IPS-NIHi11 (cell line): ENCODE measurements at places on chromosomes 1 and 21.

DNA sequence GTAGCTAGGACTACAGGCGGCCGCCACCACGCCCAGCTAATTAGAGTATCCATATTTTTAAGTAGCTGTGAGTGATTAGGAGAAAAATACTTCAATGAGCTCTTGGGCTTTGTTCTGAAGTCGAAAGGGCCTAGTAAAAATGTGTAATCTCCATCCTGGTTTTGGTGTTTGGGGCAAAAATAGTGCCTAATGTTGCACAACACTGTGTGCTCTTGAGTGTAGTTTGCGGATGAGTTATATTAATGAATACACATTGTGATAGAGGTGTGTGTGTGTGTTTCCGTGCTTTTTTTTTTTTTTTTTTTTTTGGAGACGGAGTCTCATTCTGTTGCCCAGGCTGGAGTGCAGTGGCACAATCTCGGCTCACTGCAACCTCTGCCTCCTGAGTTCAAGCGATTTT is 6.3 kb upstream of the ARID1A start:
- no peak for DNase-seq

- DNase-seq = no peak
Observed at GRCh38 chr1:234721476-234722269, 111.7 kb upstream of the IRF2BP2 start.

DNA sequence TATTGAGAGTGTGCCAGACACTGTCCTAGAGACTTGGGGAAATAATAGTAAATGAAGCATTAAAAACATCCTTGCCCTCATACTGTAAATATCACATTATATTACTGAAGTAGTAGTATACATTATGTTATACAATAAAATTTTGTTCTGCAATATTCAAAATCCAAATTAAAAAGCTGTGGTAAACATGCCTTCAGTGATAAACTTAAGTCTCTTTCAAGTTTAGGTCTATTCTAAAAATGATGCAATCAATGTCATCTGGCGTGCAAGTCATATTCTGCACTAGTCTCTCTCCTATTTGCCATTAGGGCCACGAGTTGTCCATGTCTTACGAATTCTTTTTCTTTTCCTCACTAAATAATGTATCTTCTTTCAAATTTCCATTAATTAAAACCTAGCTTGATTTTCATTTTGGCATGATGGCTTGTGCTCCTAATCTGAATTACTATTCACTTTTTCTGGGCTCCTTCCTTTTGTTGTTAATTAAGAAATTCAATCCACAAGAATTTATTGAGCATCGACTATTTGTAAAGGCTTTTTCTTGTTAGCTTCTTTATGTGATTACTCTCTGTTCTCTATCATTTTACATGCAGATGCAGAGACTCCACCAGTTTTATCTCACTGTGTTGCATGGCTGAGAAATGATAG is 130.7 kb downstream of the COQ8A start:
- DNase-seq = no peak

- no peak for DNase-seq
Observed at GRCh38 chr1:170214117-170215032, 68.6 kb downstream of the NTMT2 start.

- no peak for DNase-seq
Observed at GRCh38 chr21:27719226-27719625, 752.3 kb upstream of the ADAMTS5 start.

DNA sequence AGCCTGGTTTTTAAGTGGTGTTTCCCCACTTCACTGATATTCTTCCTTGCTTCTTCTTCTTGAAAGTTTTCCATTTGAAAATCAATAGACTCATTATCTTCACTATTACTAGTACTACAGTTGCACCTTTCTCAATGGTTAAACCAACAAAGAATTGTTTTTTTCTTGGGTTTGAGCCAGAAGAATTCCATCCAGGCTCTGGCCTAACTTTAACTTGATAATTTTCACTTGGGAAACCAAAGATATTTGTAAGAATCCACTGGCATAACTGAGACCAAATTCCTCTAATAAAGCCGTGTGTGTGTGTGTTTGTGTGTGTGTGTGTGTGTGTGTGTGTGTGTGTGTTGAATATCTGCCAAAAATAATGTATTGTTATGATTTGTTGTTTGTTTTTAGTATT is 103.2 kb downstream of the SGIP1 start:
- DNase-seq = no peak

- DNase-seq = no peak
Observed at GRCh38 chr1:44084998-44085675, 33.5 kb upstream of the KLF17 start.

DNA sequence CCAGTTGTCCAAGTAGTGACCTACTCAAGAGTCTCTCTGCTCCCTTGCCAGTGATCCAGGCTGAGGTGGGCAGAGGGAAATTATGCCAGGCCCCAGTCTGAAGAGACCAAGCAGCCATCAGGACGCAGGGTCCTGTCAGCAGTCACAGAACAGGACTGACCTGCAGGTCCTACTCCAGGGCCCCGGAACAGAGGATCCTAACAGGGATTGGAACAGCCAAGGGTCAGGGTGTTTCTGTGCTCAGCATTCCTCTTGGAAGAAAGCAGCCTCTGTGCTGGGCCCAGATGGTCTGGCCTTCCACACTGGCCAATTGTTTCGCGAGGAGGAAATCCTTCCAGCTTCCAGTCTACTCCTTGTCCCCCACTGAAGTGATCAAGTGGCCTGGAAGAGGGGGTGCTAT is 41.6 kb upstream of the USP1 start:
- no peak for DNase-seq

- peak; percentile 89 for DNase-seq
Observed at GRCh38 chr1:31703431-31704270, at the start of gene COL16A1. Gene COL16A1, minus strand, starts transcription at chr1:31704017. Its CDS starts 1,824 bp downstream, at chr1:31702193.

GRCh38 chr1:232861107-232861506 is 55.9 kb downstream of the MAP10 start:
- DNase-seq = no peak

DNA sequence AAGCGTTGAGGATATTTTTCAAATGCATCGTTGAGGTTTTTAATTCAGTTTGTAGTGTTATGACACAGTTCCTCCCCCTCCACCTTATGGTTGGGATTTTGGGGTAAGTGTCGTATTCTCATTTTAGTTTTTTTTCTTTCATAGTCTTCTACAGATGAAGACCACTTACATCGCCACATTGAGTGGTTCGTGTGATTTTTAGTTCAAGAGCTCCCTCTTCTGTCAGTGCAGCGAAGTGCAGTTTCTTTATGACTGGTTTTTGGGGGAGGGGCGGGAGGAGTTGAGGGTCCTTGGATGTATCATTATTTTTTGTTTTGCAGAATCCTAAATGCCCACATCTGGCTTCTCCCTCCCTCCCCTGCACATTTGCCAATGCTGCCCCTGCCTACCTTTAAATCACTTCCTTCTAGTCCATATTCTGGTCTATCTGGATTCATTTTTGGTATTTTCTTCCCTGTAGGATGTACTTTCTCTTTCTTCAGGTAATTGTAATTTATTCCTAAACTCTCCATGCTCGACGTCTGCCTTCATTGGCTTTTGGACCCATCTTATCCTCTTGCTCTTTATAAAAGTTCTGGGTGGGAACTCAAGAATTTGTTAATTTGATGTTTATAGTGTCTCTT is 433.1 kb downstream of the CAMTA1 start:
- peak; percentile 77 for DNase-seq

- no peak for DNase-seq
Observed at GRCh38 chr21:38680401-38680800, 125.3 kb upstream of the ETS2 start.

- no peak for DNase-seq
Observed at GRCh38 chr1:234486858-234487840, 8.2 kb upstream of the TARBP1 start.

GRCh38 chr1:218661411-218661810 is 316.3 kb downstream of the TGFB2 start:
- DNase-seq = no peak

DNA sequence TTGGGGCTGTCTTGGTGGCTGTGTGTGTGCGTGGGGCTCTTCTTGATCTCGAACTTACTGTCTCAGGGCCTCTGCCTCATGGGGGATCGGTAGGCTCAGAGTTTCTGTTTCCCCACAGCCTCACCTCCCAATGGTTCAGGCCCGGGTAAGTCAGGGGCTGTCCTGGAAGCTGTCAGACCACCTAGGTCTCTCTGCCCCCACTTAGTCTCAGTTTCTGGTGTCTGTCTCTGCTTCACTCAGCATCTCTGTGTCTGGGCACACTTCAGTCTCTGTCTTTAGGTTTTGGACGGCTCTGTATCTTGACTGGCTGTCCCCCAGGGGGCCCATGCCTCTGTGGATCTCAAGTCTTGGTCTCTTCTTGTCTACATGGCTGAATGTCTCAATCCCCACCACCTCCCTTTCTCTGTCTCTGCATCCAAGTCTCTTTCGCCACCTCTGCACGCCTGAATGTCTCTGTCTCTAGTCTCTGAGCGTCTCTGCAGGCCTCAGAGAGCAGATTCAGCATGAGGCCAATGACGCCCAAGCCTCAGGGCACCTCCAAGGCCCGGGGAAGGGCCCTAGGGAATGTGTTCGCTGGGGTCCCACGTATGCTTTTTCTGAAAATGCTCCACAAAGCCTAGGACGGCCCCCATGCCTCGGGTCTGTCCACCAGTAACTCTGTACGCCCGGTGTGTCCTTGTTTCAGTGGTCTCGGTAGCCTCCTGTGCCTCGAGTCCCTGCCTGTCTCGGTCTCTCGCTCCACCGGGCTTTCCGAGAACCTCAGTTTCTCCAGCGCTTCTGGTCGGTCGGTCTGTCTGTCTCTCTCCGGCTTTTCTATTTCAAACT is 818 bp downstream of the FHL3 start:
- DNase-seq = no peak
